Effector memory CD8-positive, alpha-beta T cell (primary cell): ENCODE measurements at places on chromosomes 1 and 21.

DNA sequence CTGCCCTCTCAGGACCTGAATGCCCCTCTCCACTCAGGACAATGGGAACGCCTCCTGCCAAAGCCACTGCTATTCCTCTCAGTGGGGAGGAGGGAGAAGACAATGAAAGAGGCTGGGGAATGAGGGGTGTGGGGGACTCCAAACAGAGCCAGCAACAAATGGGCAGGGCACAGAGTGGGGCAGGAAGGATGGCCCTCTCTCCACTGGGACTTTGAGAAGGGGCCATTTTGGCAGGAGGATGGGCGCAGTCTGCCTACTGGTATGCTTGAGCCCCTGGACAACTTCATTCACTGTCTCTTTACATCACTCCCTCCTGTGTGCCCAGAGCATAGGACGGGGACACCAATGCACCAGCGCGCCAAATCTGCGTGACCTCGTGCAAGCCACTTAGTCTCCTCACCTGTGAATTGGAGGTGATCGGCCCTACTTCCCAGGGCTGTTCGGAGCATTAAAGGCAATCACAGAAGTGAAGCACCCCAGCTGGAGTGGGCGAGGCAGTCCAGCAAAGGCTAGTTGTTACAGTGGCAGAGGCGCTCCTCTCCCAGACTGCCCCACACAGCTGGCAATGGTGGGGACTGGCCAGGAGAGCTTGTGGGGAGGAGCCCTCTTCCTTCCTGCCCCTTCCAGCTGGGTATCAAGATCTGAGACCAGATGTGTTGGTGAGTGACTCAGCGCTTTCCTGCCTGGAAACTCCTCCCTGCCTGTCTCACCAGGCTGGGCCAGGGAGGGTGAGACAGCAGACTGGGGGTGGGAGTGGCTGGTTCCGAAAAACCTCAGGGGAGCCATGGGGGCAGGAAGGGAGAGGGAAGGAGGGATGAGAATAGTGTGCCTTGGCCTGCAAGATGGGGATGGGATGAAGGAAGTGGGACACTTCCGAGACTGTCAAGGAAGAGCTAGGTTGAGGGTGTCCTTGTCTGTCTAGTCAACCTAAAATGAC lies 22.4 kb upstream of the SYNC start:
- no peak overlapping the region for H3K4me3 ChIP-seq
- H3K27me3 ChIP-seq = peaks cover 59% of the 10 kb centered on the region
- H3K4me1 ChIP-seq = peaks cover 9% of the 10 kb centered on the region
- no peak overlapping the region for H3K27ac ChIP-seq
- DNase-seq = no peak

DNA sequence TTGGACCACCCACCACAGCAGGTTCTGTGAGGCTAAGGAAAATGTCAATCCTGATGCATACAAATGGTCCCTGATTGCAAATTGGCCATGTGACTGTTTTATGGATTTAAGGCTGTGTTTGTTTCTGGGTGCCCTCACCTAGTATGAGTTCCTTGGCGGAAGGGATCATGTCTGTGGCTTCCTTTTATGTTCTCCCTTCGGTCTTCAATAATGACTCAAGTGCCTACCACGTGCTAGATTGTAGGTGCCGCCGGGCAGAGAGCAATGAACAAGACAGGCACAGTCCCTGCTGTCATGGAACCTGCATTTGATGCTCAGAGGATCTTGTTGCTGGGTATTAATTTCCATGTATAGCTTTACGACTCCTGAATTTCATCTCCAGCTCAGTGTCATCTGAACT lies 9.8 kb upstream of the VWA5B1 start:
- no peak for DNase-seq
- H3K27ac ChIP-seq = no peak overlapping the region
- peaks cover 3% of the 10 kb centered on the region for H3K36me3 ChIP-seq
- peaks cover 60% of the 10 kb centered on the region for H3K27me3 ChIP-seq

- no peak overlapping the region for H3K27ac ChIP-seq
- H3K4me1 ChIP-seq = peaks cover 6% of the 10 kb centered on the region
These were observed 2.5 kb downstream of the FNDC10 start for GRCh38 chr1:1597275-1597930.

DNA sequence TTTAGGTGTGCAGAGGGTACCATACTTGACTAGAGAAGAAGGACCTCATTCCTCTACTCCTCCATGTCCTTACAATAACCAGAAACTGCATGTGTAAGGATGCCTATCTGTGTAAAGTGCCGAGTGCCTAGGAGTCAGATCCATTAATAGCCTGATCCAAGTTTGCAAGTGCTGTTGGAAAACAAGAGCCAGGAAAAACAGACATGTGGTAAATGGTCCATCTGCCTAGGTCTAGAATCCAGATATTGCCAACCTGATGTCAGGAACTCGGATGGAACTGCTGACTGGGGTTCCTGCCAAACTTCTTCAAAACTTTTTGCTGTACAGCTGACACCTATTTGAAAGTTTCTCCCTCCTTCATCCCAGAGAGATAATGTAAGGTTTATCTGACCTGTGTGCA lies 239.4 kb upstream of the CAMK1G start:
- no peak for DNase-seq
- no peak overlapping the region for H3K4me3 ChIP-seq
- H3K27ac ChIP-seq = no peak overlapping the region

- H3K27ac ChIP-seq = no peak overlapping the region
- peaks cover 69% of the 10 kb centered on the region for H3K27me3 ChIP-seq
- peaks cover 15% of the 10 kb centered on the region for H3K4me1 ChIP-seq
- no peaks in the 10 kb centered on the region for H3K36me3 ChIP-seq
- DNase-seq = no peak
These were observed 4.9 kb upstream of the SLC44A5 start for GRCh38 chr1:75615613-75616435.

GRCh38 chr1:77534456-77534855 lies 148.0 kb downstream of the ZZZ3 start:
- peaks cover 4% of the 10 kb centered on the region for H3K4me1 ChIP-seq
- no peak overlapping the region for H3K4me3 ChIP-seq
- DNase-seq = no peak
- H3K27me3 ChIP-seq = no peaks in the 10 kb centered on the region

GRCh38 chr1:31532173-31532572 lies 44.1 kb upstream of the TINAGL1 start:
- no peaks in the 10 kb centered on the region for H3K4me1 ChIP-seq
- H3K36me3 ChIP-seq = no peaks in the 10 kb centered on the region
- H3K27ac ChIP-seq = no peak overlapping the region
- no peak for DNase-seq
- H3K4me3 ChIP-seq = no peak overlapping the region

GRCh38 chr1:214702556-214702955 lies 99.6 kb downstream of the CENPF start:
- DNase-seq = no peak
- H3K27ac ChIP-seq = no peak overlapping the region
- H3K27me3 ChIP-seq = peaks cover 6% of the 10 kb centered on the region

- no peak overlapping the region for H3K27ac ChIP-seq
- DNase-seq = no peak
- peaks cover 6% of the 10 kb centered on the region for H3K4me1 ChIP-seq
- no peak overlapping the region for H3K4me3 ChIP-seq
These were observed 63.7 kb downstream of the MAP10 start for GRCh38 chr1:232868793-232869491.

DNA sequence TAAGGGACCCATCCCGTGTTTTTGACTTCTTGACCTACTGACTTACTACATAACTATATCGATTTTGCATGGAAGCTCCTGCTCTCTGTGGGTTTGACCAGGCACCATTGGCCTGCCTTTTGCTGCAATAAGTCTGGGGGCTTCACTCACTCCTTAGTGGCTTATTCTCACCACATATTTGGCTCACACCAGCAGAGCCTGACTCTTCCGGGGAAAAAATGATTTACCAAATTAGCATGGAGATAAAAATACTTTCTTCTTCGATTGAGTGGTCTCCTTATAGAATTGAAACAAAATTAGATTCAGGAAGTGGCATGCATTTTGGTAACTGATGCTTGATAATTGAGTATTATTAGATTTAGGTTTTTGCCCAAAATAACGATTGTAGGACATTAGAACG lies 129.7 kb downstream of the RUNX1 start:
- H3K27me3 ChIP-seq = no peaks in the 10 kb centered on the region
- peak overlapping the region; percentile 9 for H3K27ac ChIP-seq
- H3K36me3 ChIP-seq = peaks cover 9% of the 10 kb centered on the region
- H3K4me3 ChIP-seq = no peak overlapping the region

DNA sequence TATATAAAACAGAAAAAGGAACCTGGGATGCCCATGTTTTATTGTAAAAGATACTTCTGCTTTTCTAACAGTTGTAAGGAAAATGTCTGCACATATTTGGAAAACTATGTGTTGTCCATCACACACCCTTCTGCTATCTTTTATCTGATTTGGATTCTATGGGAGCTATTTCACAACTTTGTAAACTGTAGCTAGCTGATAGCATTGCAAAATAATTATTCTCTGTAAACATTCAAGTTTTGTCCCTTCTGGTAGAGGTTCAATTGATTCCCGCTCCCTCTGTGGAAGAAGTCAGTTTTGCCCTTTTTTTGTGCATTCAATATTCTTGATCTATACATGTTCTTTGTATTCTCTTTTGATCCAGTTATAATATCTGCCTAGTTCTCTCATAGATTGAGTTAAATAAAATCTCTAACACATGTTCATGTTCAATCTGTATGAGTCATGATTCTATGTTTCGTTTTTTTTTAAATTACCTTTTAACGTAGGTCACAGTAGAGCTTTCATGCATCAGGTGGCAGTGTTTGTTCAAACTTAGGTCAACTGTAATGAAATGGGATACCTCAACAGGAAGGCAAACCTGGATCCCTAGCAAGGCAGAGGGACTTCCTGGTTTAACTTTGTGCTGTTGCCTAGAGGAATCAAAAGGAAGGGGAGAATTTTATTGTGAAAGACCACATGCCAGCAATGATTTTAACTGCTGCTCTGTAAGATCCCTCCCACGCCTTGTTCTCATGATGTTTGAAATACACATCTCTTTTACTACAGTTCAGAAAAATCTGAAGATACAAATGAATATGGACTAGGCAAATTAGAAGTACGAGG lies 26.0 kb upstream of the BCL9 start:
- no peak for DNase-seq
- no peaks in the 10 kb centered on the region for H3K36me3 ChIP-seq
- no peak overlapping the region for H3K27ac ChIP-seq

GRCh38 chr21:35273333-35273732 lies 224.2 kb upstream of the RUNX1 start:
- no peak overlapping the region for H3K4me3 ChIP-seq
- no peak for DNase-seq
- peaks cover 1% of the 10 kb centered on the region for H3K4me1 ChIP-seq
- no peaks in the 10 kb centered on the region for H3K36me3 ChIP-seq

DNA sequence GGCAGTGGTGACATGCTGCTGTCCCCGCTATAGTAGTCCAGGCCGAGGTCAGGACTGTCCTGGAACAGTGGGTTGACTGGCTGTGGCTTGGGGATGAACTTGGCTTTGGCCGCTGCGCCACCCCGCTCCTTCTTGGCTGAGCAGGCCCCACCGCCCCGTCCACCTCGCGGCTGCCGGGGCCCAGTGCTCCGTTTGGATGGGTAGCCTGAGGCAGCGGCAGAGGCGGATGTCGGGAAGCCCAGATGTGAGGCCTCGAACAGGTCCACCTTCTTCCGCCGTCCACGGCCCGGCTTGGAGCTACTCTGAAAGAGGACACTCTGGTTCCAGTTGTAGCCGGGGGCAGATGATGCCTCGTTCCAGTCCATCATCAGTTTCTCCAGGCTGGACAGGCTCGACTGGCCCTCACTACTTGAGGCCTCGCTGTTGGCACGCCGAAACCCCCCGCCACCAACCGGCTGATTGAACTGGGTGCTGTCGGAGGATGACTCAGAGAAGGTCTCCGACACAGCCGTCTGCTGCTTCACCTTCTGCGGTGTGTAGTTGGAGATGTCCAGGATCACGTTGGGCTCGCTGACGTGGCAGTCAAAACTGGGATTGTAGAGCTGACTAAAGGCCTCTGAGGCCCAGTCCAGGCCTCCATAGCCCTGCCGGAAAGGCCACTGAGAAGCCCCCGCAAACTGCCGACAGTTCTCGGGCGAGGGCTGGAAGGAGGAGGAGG lies 55.6 kb downstream of the AHDC1 start:
- H3K36me3 ChIP-seq = no peaks in the 10 kb centered on the region
- H3K27me3 ChIP-seq = no peaks in the 10 kb centered on the region
- H3K4me1 ChIP-seq = no peaks in the 10 kb centered on the region
- H3K4me3 ChIP-seq = no peak overlapping the region
- no peak for DNase-seq

DNA sequence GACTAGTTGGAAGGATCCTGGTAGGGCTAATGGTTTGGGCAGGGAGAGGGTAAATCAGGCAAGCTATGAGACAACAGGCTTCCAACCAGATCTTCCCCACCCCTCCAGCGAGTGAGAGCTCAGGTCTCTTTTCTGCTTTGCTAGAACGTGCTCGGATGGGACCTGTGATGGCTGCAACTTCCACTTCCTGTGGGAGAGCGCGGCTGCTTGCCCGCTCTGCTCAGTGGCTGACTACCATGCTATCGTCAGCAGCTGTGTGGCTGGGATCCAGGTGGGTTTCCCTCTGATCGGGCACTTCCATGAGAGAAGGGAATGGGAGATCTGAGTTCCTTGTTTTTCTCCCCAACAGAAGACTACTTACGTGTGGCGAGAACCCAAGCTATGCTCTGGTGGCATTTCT lies 14.0 kb upstream of the SARS1 start:
- H3K27me3 ChIP-seq = no peaks in the 10 kb centered on the region
- no peak for DNase-seq
- H3K4me1 ChIP-seq = peaks cover 8% of the 10 kb centered on the region
- no peak overlapping the region for H3K4me3 ChIP-seq

- H3K27ac ChIP-seq = peak overlapping the region; percentile 88
- no peaks in the 10 kb centered on the region for H3K27me3 ChIP-seq
- DNase-seq = no peak
- H3K4me1 ChIP-seq = peaks cover 42% of the 10 kb centered on the region
- H3K4me3 ChIP-seq = no peak overlapping the region
These were observed 14.0 kb downstream of the NRIP1 start for GRCh38 chr21:15050568-15051377.

DNA sequence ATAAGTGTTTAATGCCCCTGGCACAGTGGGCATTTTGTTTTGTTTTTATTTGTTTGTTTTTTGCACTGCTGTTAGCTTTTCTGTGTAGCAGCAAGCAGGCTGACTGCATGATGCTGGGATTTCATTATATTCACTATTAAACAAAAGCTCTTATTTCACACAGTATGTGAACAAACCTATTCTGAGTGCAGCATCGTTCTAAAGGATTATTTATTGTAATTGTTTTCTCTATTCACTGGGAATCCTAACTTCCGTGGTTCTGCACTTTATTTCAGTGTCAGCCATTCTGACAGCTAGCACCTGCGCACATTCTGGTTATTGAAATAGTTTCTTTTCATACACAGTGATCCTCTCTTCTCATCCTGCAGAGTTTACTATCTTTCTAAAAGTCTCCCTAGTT lies 595.0 kb downstream of the NEGR1 start:
- H3K4me1 ChIP-seq = no peaks in the 10 kb centered on the region
- no peaks in the 10 kb centered on the region for H3K27me3 ChIP-seq
- H3K36me3 ChIP-seq = no peaks in the 10 kb centered on the region
- DNase-seq = no peak
- H3K4me3 ChIP-seq = no peak overlapping the region
